ENCODE measurements at places on chromosomes 7 and 10. TPM values are rescaled to one million over a fixed set of nuclear protein-coding genes. Genes with fewer than 3 reads are reported as not detected.

- DNase-seq, result no peak
These were observed 125.1 kb downstream of the SFMBT2 start for GRCh38 chr10:7285522-7286322.

DNA sequence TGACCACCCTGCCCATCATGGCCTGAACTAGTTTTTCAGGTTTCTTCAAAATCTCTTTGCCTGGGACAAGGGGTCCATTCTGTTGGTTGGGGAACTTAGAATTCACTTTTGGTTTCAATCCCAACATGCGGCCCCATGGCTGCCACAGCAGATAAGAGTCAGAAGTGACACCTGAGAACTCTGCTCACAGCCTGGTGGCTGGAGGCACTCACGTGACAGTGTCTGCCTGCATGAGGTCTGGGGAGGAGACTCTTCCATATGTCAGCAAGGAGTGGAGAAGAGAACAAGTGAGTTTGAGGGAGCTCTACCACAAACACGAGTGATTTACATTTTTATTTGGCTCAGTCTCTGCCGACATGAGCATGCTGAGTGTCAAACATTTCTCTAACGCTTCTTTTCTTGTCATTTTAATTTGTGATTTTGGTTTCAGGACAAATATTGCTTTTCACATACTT is 370.4 kb downstream of the TNS3 start:
- no peak for DNase-seq

DNA sequence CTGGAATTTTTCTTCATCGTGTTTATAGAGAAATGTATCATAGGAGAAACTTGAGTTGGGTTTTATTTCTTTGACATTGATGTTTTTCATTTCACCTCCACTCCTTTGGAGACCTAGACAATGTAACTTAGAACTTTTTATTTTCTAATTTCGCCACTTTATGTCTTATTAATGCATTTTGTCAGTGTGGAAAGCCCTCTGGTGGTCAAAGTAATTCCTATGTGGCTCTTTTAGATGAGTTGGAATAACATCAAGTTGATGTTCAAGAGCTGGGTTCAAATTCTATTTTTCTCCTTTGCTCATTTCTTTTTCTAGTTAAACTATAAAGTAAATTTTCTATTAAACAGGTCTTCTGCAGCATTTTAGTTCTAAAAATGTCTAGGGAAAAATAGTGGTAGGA is 478.6 kb downstream of the LRMDA start:
- DNase-seq, result no peak

- DNase-seq, result no peak
These were observed 49.9 kb upstream of the CAMK2B start for GRCh38 chr7:44375236-44375699.

GRCh38 chr7:70529436-70529835 is 602.5 kb upstream of the GALNT17 start:
- DNase-seq, result no peak

GRCh38 chr10:123903621-123904020 is 12.0 kb upstream of the CPXM2 start:
- no peak for DNase-seq

DNA sequence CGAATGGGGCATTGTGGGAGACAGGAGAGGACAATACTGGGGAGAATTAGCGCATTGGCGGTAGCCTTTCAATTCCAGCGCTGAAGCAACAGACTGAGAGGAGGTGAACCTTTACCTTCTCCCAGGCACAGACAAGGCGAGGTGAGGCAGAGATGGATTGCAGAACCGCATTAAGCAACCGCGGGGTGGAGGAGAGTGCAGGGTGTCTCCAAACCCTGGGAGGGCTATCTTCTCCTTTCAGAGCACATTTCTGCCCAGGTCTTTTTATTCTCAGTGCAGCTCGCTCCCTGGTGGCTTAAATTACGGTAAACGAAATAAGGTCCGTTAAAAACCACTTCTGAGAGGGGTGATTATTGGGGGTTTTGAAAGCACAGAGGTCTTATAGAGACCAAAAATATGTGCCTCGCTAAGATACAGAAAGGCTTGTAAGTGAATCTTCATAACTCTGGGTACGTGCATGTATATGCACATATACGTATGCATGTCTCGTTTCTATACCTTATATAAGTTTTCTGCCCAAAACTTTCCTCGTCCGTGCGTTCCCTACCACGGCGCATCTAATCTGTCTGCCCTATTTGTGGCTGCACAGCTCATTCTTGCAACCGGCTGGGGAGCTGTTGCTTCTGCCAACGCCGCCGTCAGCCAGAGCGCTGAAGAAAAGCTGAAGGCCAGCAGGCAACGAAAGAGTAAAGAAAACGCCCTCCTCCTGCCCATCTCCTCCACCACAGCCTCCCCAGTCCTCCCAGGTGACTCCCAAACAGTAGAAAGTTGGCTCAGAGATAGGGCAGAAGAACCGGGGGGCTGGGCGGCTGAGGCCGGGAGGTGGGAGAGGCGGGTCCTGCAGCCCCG is 895 bp upstream of the ZNF804B start:
- DNase-seq, result no peak

- no peak for DNase-seq
These were observed 1.3 kb upstream of the LRRC18 start for GRCh38 chr10:48940958-48941357.

GRCh38 chr10:86753638-86754434 is 2.6 kb upstream of the BMPR1A start:
- no peak for DNase-seq

DNA sequence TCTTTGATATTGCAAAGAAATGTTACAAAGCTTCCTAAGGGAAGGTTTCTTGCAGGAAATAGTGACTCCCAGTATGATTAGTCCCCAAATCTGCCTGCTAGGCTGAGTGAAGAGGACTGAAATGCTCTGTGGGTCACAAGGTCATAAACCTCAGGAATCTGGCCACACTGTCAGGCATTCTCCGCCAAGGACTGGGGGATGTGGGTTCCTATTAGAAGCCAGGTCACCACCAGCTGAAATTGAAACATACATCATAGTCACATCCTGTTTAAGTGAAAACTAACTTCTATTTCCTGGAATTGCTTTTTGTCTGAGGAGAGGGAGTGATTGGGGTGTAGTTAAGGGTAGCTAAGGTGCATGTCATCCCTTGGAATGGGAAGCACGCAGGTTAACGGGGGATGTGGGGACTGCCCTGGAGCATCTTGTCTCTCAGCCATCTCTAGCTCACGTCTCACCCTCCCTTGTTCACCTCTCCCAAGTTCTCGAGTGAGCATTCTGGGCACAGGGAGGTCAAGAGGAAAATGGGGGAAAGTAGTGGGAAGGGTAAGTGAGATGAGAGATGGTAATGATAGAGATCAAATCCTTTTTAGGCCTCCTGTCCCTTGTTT is 12.0 kb upstream of the GSAP start:
- no peak for DNase-seq

Gene NPC1L1
- not detected for total RNA-seq

Gene FEZF1
- not detected for total RNA-seq

Gene BLNK
- 116 TPM for total RNA-seq

Gene TBX20
- not detected for total RNA-seq

Gene AMZ1
- 3.4 TPM for total RNA-seq

Gene VENTX
- 2.9 TPM for total RNA-seq

Gene RELN
- 1.2 TPM for total RNA-seq

Gene EMX2
- total RNA-seq, result not detected
